ENCODE measurements at places on chromosomes 13 and 19.

- no peak for DNase-seq
Measured at GRCh38 chr19:47022541-47023447, 3.2 kb downstream of the NPAS1 start.

GRCh38 chr13:113567681-113568080, 16.9 kb upstream of the TFDP1 start:
- no peak for DNase-seq

GRCh38 chr13:31538067-31539042, 201.0 kb upstream of the RXFP2 start:
- DNase-seq: peak; percentile 3

GRCh38 chr13:100301418-100301817, 212.5 kb downstream of the PCCA start:
- peak; percentile 7 for DNase-seq

GRCh38 chr13:41533266-41534052, 76.1 kb downstream of the RGCC start:
- DNase-seq: no peak

- DNase-seq: no peak
Measured at GRCh38 chr13:37277007-37277406, 171.5 kb upstream of the CSNK1A1L start.

DNA sequence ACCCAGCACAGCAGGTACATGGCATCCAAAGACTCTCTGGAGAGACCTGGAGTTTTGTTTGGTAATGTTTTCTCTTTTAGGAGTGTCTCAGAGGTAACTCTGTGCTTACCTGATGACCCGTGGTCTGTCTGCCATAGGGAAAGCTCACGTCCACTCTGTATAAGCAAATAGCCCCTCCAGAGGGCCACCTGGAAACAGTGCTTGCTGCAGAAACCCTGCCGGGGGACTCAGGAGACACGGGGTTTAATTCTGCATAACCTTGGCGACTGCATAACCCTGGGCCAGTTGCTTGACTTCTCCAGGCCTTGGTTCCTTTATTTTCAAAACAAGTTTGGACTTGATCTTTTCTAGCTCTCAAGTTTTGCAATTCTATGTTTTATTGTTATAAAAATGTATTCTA, 187.2 kb upstream of the SOX1 start:
- no peak for DNase-seq

DNA sequence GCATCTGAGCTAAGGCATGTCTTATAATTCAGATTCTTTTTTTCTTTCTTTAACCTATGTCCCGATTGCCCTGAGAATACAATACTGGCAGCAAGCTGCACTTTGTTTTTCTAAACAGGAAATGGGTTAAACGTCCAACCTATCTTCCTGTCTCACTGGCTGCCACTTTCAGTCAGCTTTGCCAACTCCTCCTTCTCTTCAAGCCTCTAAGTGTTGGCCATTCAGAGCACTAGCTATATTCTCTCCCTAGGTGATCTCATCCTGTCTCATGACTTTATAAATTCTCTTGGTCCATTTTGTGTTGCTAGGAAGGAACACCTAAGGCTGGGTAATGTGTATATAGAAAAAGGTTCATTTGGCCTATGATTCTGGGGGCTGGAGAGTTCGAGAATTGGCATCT, 109.5 kb upstream of the TSC22D1 start:
- no peak for DNase-seq

- no peak for DNase-seq
Measured at GRCh38 chr19:11179716-11180297, 17.5 kb downstream of the KANK2 start.

DNA sequence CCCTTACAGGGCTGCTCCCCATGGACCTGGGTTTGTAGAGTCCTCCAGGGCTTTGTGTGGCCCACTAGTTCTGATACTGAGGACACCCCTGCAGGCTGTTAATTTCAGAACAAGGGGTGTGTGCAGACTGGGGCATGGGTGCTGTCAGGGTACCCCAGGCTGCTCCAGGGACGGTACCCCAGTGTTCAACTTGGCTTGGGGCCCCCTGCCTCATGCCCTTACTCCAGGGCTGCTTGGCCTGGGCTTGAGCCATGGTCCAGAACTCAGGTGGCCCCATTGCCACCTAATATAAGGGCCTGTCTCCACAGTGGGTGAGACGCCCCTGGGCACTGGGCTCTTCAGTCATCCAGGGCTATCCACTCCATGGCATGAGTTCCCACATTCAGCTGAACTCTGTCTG, 1417.6 kb downstream of the UQCRFS1 start:
- no peak for DNase-seq

DNA sequence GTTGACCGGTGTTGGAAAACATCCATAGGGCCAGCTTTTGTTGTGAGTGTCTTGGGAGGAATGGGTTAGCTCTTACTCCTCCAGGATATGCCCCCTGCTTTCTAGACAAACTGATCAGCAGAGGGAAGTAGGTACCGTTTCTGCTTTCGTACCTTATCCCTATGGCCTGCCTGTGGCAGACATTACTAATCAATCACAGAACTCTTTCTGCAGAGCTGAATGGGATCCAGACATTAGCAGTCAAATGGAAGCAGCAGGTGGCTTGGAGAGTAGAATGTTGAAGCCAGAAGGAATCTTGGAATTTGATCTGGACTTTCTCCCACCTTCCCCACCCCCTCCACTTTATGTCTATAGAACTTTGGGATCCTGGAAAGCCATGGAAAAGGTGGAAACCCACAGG, 17.1 kb downstream of the NWD1 start:
- DNase-seq: no peak

GRCh38 chr13:46119883-46120614, 15.2 kb upstream of the CPB2 start:
- no peak for DNase-seq

DNA sequence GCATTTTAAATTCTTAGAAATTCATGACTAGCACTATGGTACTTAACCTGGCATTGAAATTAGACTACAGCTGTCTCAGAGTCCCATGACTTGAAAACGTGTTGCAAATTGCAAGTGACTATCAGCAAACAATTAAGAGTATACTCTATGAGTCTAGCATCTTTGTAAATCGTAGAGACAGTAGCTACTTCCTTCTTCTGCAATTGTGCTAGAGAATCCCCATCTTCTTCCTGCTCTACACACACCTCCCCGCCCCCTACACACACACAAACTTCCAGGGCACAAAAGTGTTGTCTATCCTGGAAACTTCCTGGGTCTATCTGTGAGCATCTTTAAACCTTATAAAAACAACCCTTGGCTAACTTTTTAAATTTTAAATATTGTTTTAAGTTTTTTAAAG, 35.2 kb upstream of the MIR17HG start:
- no peak for DNase-seq

DNA sequence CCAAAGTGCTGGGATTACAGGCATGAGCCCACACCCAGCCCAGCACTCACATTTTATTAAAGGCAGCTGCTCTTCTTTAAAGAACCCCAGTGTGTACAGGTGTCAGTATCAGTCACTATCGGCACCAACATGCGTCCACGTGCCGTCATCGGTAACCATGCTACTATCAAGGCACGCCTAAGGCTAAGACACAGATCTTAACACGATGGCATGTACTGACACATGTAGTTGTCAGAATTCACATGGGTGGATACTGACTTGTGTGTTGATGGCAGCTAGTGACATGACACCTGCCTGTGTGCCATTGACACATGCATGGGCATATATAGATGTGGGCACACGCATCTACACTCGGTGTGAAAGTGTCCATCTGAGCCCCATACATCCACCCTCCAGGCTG, 12.2 kb upstream of the HIF3A start:
- no peak for DNase-seq

DNA sequence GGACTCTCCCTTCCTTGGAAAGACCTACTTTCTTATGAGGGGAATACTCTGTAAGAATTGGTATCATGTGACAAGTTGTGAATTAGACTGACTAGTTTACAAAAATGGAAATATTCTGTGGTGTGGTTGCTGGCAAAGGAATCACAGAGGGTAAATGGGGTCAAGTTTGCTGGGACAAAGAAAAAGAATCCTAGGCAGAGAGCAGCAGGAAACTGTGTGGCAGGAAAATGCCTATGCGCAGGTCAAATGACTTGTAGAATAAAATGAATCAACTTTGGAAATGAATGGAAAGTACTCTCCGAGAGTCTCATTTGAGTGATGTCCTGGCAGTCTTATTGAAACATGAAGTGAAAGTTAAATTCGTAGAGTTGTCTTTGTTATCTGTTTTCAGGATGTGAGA, 1250.7 kb downstream of the UQCRFS1 start:
- DNase-seq: no peak

- no peak for DNase-seq
Measured at GRCh38 chr19:2398735-2399305, 28.6 kb downstream of the TIMM13 start.

GRCh38 chr13:74444161-74444571, 310.0 kb upstream of the KLF12 start:
- DNase-seq: no peak

GRCh38 chr13:43122791-43123190, 99.4 kb downstream of the DNAJC15 start:
- no peak for DNase-seq

DNA sequence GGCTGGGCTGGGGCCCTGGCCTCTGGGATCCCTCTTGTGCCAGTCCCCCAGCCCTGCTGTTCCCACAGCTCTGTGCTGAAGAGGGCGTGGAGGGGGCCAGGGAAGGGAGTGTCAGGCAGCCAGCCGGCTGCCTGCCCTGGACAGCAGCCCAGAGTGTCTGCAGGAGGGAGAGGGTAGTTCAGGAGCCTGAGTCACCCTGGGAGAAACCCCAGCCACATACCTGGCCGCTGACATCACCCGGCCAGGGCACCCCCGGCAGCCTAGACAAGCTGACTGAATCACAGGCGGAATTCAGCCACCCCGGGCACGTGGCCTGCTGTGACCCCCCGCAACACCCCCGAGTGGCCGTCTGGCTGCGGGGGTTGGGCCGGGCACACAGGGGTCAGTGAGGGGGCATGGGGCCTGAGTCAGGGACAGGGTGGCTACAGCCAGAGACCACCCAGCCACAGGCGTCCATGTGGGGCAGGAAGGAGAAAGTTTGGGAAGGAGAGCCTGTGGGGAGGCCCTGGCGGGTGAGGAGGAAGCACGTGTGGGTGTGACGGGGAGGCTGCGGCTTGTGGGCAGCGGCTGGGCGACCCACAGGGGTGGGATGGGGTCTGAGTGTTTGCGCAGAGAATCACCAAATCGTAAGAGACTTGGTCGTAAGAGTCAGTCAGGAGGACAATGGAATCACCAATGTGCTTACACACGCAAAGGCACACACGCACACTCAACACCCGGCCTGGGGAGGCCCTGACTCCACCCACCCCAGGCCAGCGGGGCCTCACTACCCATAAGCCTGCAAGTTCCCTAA, 11.9 kb upstream of the FOSB start:
- peak; percentile 87 for DNase-seq

DNA sequence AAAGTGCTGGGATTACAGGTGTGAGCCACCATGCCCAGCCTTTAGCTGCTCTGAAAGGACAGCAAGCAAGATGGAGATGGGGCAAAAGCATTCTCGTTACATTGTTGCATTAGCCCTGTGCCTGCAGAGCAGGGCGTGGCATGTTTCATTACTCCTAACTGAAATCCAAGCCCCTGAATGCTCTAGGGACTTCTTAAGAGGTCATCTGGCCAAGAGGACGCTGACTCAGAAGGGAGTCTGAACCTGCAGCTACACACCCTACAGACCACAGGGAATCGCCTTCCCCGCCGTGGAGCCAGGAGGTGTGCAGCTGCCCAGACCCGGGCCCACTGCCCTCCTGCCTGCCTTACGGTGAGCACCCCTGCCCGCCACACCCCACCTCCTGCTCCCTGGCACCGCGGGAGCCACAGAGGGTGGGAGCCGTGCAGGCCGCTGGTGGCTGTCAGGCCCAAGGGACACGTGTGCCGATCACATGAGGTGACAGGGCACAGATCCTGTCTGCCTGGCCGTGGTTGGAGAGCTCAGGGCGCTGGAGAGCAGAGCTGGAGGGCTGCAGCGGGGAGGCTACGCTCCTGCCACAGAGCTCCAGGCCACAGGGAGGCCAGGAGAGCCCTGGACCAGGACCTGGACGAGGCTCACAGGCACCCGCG, 27.2 kb downstream of the ADPRHL1 start:
- no peak for DNase-seq

GRCh38 chr19:41295499-41295898, 14.5 kb upstream of the CCDC97 start:
- DNase-seq: no peak

DNA sequence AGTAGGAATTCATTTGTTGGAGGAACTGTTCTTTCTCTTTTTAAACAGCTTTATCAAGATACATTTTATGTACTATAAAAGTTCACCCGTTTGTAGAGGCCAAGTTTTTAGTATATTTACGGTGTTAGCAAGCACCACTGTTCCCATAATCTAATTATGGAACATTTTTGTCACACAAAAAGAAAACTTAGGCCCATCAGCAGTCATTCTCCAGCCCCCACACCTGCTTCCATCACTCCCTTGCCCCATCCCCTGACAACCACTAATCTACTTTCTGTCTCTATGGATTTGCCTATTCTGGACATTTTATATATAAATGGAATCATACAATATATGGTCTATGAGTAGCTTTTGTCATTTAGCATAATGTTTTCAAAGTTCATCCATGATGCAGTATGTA, 465.0 kb downstream of the DCT start:
- DNase-seq: no peak

- DNase-seq: no peak
Measured at GRCh38 chr13:96772426-96772825, 221.8 kb downstream of the OXGR1 start.

- no peak for DNase-seq
Measured at GRCh38 chr13:57635541-57636085, 4.1 kb downstream of the PCDH17 start.

DNA sequence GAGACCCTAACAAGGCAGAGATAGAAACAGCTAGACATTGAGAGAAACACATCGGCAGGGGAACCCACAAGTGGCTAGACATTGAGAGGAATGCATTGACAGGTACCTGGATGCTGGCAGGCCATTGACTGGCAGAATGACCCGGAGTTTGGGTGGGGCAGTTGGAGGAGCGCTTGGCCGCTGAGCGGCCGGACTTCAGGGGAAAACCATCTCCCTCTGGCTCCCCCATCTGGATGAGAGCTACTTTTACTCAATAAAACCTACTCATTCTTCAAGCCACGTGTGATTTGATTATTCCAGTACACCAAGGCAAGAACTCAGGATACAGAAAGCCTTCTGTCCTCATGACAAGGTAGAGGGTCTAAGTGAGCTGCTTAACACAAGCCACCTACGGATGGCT, 473.4 kb downstream of the SLITRK5 start:
- no peak for DNase-seq

- no peak for DNase-seq
Measured at GRCh38 chr19:2888731-2889224, 11.9 kb upstream of the ZNF57 start.

DNA sequence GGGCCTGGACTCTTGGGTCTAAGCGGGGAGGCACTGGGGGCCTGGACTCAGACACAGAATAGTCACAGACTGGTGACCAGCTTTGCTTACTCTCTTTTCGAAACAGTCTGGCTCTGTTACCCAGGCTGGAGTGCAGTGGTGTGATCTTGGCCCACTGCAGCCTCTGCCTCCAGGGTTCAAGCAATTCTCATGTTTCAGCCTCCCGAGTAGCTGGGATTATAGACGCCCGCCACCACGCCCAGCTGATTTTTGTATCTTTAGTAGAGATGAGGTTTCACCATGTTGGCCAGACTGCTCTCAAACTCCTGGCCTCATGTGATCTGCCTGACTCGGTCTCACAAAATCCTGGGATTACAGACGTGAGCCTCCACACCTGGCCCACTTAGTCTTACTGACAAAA, 11.1 kb downstream of the MED25 start:
- DNase-seq: no peak

- peak; percentile 79 for DNase-seq
Measured at GRCh38 chr13:42266473-42266872, 5.5 kb upstream of the AKAP11 start.

- DNase-seq: peak; percentile 89
Measured at GRCh38 chr19:45817010-45817724, 2.1 kb upstream of the RSPH6A start.
